ENCODE measurements at places on chromosomes 16 and 17.

GRCh38 chr17:41977991-41978390, 11.4 kb downstream of the CNP start:
- DNase-seq = no peak

DNA sequence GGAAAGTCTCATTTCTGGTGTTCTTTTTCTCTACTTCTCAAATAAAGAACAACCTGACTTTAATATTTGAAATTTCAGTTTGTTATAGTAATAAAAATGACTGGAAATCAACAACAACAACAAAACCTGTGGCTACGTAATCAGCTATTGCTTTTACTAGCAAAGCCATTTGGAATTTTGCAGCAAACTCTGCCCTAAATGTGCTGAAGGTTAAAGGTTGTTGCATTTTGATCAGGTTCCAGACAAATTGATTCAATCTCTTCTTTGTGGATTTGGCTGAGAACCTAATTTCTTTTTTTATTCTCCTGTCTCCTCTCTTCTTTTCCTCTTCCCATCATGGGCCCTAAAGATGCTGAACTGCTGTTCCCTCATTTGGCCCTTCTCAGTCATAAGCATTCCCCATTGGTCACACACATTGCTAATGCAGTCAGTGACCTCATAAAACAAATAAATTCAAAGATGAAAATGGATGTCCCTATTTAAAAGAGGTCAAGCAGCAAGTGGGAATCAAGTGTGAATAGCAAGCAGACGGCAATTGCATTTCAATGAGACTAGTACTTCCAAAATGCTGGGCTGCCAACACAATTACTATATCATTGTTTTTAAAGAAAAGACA, 795.1 kb upstream of the CDH8 start:
- no peak for DNase-seq

DNA sequence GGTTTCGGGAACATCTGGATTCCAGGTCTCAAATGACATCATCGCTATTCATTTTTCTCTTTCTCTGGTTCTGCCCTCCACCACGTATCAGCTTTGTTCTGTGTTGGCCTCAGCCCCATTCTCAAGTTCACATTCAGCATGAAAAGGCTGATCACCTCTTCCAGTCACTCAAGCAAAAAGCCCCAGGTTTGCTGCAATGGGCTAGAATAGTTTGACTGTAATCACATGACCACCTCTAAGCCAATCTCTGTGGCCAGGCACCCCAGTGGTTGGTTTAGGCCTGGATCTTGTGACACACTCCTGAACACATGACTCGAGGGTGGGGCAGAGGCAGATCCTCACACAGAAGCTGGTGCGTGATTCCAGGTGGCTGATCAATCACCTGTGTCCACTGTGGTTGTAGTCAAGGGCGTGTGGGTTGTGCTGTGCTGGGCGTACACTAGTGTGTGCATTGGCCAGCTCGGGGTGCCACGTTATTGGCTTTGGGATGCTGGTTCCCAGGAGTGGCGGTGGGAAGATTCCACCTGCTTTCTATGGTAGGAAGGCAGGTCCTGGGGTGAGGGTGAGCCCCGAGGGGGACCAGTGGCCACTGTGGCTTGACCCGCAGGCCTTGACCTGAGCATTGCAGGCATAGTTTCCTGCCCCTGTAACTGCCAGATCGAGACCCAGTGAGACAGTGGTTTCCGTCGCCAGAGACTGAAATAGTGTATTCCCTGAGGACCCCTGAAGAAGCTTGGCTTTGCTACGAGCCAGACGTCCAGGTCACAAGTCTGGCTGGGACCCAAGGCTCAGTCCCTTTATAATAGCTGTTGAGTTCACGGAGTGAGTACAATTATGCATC, 12.0 kb downstream of the EEF2K start:
- no peak for DNase-seq

- no peak for DNase-seq
Observed at GRCh38 chr16:11596572-11597226, 10.0 kb upstream of the LITAF start.

DNA sequence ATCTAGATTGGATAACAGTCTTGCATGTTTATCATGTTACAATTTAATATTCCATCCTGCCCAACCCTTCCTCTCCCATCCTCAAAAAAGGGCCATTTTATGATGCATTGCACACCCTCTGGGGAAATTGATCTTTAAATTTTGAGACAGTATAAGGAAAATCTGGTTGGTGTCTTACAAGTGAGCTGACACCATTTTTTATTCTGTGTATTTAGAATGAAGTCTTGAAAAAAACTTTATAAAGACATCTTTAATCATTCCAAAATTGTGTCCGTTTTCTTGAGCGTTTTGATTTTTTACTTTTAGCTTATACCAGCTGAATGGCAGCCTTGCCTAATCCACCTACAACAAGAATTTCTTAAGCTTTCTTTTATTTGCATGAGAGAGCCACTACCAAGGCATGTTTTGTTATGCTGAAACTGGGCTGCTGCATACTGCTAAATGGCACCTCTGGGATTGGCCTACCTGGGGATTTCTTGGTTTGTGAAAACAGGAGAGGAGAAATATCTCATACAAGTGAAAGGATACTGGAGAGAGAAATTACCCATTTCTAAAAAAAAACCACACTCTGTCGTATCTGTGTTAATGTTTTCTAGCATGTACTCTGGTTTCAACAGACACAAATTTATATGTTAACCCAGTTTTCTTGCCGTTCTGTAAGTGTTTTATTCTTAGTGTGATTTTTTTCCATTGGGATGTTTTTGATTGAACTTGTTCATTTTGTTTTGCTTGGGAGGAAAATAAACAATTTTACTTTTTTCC, 52.2 kb downstream of the TUBD1 start:
- peak; percentile 60 for DNase-seq

- DNase-seq = no peak
Observed at GRCh38 chr16:76428858-76429257, 151.7 kb downstream of the CNTNAP4 start.

- DNase-seq = no peak
Observed at GRCh38 chr17:46817151-46817900, 1.2 kb downstream of the WNT3 start.

GRCh38 chr16:24737391-24737871, 8.0 kb downstream of the TNRC6A start:
- DNase-seq = peak; percentile 70

GRCh38 chr16:17331991-17332390, 138.8 kb downstream of the XYLT1 start:
- no peak for DNase-seq

- DNase-seq = peak; percentile 28
Observed at GRCh38 chr16:3954411-3954921, 74.0 kb upstream of the CREBBP start.

GRCh38 chr16:31874366-31875111, 932 bp downstream of the ZNF267 start:
- peak; percentile 62 for DNase-seq

GRCh38 chr16:50999181-50999580, 151.9 kb downstream of the SALL1 start:
- DNase-seq = no peak

DNA sequence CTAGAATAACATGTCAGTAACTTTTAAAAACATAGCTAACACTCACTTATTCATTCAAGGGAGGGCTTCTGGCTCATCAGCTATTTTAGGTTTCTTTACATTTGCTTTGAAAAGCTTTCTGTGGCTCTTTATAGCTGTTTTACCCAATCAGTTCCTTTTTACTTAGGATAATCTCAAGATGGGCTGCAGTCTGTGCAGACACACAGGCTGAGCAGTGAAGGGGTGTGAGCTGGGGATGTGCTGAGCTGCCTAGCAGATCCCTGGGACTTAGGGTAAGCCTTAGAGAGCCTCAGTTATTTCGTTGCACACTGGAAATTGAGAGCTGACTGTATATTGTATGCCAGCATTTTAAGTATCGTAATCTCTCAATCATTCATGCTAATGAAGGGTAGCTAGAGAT, 30.2 kb upstream of the NOL11 start:
- DNase-seq = no peak

- DNase-seq = no peak
Observed at GRCh38 chr17:57451643-57452042, 195.3 kb downstream of the MSI2 start.

- peak; percentile 83 for DNase-seq
Observed at GRCh38 chr16:81481207-81481821, 36.7 kb downstream of the CMIP start.

GRCh38 chr16:16004314-16004749, 54.9 kb downstream of the ABCC1 start:
- peak; percentile 93 for DNase-seq

- no peak for DNase-seq
Observed at GRCh38 chr17:52147872-52148271, 10.6 kb downstream of the CA10 start.

DNA sequence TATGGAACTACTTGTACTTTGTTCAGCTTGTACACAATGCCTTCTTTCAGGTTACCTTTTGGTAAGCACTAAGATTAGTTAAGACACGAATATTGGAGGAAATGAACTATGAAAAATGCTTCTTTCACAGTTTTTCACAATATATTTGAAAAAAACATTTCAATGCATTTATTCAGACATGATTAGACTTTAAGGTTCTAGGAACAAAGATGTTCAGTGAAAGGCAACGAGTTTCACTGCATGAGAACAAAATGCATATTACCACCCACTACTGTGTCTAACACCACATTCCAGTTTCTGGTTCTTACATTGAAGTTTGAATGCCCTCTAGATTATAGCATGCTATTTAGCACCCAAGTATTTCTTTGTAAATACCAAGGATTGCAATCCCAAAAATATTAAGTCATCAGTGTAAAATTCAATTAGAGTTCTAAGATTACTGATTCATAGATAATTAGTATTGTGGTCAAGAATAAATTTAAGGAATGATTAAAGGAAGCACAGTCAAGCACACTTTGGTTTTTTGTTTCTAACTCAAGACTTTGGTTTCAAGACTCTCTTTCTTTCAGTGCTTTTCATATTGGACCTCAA, 261.7 kb downstream of the CEP112 start:
- DNase-seq = peak; percentile 79

DNA sequence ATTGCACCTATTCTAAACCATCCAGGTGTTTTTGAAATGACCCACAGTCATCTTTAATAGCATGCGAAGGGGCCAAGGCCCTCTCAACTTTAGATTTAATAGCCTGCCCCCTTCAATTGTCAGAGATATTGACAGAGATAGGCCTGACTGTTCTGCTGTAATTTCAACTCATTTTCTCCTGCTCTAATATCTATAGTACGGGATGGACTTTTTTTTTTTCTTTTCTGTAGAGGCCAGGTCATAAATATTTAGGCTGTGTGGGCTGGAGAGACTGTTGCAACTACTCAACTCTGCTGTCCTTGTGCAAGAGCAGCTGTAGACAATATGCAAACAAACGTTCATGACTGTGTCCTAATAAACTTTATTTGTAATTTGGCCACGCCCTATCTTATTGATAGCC, 24.7 kb upstream of the KRT20 start:
- peak; percentile 77 for DNase-seq

DNA sequence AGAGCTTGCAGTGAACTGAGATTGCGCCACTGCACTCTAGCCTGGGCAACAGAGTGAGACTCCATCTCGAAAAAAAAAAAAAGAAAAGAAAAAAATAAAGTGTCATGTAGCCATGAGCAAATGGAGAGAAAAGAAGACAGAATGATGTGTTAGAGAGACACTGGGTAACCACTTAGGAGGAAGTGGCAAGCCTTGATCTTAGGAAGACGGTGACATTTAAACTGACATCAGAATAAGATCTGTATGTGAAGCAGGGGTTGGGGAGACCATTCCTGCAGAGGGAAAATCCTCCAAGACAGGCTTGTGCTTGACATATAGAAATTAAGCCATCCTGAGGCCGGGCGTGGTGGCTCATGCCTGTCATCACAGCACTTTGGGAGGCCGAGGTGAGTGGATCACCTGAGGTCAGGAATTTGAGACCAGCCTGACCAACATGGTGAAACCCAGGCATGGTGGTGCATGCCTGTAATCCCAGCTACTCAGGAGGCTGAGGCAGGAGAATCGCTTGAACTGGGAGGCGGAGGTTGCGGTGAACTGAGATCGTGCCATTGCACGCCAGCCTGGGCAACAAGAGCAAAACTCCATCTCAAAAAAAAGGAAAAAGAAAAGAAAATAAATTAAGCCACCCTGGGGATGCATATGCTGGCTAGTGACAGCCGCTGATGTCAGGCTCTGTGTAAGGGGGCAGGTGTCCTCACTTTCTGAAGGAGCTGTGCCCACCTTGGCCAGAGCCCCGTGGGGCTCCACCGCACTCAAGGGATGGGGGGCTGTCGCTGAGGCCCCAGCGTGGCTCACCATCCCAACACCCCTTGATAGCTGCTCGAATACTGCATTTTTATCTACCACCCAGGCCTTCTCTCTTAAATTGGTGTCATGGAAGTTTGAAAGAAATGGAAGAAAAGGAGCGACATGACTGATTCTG, 13.1 kb upstream of the CYB5B start:
- DNase-seq = no peak

GRCh38 chr16:17499223-17499902, 28.6 kb upstream of the XYLT1 start:
- peak; percentile 51 for DNase-seq

DNA sequence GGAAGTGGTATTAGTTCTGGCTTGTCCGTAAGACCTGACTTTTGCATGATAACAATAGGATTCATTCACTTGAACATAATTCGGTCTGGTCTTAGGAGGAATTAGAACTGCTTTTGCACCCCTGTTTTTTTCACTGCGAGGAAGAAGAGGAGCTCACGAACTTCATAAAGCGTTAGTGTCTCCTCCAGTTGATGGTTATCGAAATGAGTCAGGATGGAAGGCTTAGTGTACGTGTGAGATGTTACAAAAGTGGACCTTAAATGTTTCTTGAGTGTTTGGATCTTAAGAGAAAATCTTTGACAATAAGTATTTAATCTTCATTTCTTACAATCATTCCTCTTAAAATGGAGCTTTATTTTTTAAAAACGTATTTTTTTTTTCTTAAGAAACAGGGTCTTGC, 52.8 kb downstream of the USP10 start:
- no peak for DNase-seq

DNA sequence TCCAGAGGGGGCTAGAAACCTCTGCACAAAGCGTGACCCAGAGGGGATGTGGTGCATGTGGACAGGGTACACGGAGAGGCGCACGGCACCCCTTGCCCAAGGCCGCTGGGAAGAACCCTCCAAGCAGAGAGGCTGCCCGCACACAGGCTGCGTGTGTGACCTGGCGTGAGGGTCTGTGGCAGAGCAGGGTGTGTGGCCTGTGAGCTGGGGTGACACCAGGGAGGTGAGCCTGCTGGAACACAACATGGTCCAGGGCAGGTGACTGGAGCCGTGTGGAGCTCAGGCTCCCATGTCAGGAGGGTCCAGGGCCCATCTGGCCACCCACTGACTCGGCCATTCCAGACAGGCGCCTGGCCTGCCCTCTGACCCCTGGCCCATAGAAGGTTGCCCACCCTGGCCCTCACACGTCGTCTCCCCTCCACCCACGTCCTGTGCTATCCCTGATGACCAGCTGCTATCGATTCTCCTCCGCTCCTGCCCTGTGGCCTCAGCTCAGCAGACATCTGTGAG, 14.8 kb upstream of the TMEM204 start:
- no peak for DNase-seq

- DNase-seq = no peak
Observed at GRCh38 chr17:8856869-8857575, 10.5 kb downstream of the PIK3R6 start.

DNA sequence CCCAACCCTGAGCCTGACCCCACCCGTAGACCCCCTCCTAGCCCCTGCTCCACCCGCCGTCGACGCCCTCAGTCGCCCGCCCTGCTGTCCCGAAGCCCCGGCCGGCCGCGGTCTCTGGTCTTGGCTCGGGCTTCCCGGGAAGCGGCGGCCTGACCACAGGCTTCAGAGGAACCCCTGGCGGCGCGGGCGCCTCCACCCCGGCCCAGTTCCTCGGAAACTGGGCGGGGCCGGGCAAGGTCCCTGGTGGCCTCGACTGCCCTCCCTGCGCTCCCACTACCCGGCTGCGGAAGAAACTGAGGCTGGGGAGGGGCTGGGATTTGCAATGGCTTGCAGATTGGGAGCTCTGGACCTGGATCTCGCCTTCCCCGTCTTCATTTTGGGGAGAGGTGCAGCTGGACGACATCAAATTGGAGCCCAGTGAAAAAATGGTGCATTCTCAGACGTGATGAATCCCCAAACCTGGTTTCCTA, 692 bp upstream of the SOCS1 start:
- peak; percentile 74 for DNase-seq
